D341Med (cell line): ENCODE measurements at places on chromosomes 4 and X.
A peak's percentile ranks its signal among the peaks of the same experiment; 100 is the strongest.

DNA sequence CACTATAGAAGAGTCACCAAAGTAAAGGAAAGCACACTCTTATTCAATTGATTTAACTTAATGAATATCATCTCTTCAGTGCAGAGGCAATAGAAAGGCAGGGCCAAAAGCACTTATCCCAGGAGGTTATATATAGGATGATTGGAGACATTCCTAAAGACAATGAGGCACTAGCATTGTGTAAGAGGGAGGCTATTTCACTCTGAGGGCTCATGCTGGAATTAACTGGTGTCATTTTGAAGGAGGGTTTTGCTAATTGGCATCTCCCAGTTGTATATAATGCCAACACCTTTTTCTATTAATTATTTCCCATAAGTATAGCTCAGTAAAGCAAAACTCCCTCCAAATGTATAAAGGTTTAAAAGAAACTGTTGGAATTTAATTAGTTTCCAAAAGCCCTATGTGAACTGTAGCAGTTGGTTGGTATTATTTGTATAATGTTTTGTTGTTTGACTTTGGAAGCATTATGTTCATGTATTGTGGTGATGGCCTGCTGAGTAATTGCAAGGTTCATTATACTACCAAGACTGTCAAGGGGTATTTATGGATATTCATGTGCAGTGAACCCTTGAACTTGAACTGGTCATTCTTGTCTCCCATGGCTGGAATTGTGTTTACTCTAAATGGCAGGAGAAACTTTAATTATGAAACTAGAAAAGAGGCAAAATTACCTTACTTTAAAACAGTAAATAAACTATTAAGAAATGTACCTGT lies 270.3 kb downstream of the BMPR1B start:
- DNase-seq, result no peak

DNA sequence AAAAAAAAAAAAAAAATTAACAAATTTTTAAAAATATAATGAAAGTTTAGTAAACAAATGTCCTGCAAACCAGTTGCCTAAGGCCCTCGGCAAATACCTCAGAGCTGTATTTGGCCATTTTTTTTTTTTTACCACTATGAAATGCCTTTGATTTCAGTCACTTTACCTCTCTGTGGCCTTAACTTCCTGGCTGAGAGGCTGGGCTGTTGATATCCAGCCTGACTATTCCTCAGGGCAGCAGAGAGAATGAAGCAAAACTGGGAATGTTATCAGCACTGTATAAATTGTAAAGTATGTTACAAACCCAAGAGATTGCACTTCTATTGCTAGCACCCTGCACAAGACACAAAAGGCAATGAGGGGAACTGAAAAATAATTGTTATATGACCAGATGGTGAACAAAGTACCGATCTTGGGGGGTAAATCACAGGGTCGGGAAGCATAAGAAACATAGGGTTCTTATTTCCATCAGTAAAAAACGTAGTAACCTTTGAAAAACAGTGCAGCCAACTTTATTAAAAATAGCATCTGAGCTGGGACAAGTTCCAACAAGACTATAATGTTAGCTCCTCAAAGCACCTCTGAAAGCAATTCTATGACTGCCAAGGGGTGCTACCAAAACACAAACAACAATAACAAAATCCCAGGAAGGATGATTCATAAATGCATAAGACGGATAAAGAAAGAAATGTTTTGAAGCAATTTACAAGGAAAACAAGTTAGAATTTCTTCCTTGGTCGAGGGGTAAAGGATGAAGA lies 18.1 kb downstream of the USP46 start:
- no peak for DNase-seq

DNA sequence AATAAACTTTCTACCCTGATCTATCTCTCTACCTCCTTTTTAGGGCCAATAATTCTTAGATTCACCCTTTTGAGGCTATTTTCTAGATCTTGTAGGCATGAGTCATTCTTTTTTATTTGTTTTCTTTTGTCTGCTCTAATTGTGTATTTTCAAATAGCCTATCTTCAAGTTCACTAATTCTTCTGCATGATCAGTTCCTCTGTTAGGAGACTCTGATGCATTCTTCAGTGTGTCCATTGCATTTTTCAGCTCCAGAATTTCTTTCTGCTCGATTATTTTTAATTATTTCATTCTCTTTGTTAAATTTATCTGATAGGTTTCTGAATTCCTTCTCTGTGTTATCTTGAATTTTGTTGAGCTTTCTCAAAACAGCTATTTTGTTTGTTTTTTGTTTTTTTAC lies 11.3 kb downstream of the CXorf58 start:
- no peak for DNase-seq

- DNase-seq, result no peak
These were observed 78.8 kb downstream of the SEL1L3 start for GRCh38 chr4:25783943-25784342.

- no peak for DNase-seq
These were observed 1.9 kb upstream of the CFP start for GRCh38 chrX:47631676-47632075.

DNA sequence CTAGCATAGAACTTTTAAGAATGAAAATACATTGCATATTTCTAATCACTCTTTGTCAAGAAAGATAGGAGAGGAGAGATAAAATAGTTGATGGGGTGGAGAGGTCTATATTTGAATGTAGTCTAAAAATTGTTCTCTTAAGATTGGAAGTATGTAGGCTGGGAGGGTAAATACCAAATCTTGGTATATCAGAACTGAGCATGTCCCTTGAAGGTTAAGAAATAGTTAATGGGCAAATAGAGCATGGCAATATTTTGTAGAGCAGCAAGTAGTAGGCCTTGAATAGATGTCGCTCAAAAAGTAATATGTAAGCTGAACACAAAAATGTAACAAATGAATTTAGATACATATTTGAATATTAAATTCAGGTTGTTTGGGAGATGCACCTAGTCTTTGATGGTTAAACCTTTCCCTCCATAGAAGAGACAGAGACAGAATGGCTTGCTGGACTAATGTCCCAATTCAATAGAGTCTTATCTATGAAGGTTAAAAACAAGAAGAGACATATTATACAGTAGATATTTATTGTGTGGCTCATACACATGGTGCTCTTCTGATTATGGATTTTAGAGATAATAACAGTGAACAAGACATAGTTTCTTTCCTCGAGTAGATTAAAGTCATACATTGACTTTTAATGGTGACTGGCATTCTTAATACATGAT lies 12.5 kb downstream of the ALB start:
- DNase-seq, result no peak

DNA sequence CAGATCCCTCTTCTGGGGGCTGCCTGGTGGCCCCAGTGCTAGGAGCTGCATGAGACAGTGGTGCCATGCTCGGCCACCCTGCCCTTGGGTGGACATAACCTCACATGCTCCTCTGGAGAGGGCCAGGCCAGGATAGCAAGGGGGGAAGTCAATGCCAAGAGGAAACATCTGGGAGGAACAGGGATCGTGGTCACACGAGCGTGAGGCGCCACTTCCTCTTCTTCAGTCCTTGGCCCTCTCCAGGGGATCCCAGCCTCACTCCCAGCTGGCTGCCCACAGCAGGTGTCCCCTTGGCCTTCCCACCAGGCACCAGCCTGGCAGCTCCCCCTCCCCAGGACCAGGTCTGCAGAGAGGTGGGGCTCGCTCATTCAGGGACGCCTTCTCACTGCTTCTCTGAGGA lies 28.6 kb downstream of the TBC1D14 start:
- no peak for DNase-seq

- no peak for DNase-seq
These were observed 20.4 kb downstream of the CASP6 start for GRCh38 chr4:109682875-109683274.

- DNase-seq, result no peak
These were observed 58.1 kb upstream of the MAP9 start for GRCh38 chr4:155434904-155435303.

GRCh38 chrX:38970074-38970473 lies 168.8 kb downstream of the MID1IP1 start:
- no peak for DNase-seq

DNA sequence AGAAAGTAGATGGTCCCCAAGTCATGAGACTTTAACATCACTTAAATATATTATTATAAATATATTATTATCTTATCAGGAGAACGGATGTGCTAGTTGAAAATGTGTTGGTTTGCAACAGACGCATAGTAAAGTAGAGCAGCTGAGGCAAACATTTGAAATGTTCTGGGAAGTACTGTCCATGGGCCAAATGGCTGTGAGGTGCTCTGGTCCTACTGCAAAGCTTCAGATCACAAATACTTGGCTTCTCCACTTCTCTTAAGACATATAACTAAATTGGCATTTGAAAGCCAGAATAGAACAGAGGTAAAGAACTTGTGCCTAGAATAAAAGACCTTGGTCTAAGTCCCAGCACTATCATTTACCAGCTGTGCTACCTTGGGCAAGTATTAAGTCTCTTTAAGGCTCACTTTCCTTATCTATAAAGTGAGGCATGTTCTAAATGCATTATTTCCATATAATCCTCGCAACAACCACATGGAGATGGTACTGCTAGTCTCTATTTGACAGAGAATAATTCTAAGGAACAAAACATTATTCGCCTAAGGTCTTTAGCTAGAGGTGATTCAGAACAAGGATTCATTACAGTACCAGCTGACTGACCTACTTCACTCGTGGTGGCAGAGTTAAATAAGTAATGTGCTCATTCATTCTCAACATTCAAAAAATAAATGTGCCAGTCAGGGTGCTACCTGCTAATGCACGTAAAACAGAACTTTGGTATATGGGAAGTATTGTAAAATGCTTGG lies 297.1 kb downstream of the PPP3CA start:
- DNase-seq, result no peak

DNA sequence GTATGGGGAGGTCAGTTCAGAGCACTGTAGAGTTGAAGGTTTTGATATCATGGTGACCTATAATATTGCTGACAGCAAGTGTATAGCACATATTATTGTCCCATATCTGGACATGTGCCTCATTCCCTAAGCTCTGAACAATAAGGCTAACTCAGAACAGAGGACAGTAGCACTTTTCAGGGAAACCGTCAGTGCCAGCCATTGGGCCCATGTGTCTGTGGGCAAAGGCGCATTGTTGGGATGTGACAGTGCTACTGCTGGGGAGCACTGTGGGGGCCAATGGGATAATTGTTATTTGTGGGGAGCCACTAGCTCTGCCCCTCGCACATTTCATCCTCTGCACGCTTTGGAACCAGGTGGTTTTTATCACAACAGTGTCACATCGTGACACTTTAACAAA lies 136.2 kb downstream of the ELOVL6 start:
- DNase-seq, result no peak

DNA sequence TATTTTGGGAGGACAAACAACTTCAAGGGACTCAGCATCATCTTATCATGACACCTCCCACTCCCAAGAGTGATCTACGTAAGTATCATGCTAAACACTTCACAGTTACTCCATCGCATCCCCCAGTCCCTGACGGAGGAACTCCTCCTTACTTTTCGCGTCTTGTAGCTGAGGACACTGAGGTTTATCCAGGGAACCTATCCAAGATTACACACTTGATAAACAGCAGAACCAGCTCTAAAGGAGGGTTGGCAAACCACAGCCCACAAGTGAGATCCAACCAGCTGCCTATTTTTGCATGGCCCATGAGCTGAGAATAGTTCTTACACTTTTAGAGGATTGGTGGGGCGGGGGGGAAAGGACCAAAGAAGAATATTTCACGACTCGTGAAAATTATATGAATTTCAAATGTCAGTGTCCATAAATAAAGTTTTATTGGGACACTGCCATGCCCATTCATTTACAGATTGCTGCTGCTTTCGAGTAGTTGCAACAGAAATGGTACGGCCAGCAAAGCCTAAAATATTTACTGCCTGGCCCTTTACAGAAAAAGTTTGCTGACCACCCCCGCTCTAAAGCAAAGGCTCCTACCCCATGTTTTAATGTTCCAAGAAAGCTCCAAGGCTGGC lies 47.8 kb downstream of the SEPSECS start:
- DNase-seq, result no peak

DNA sequence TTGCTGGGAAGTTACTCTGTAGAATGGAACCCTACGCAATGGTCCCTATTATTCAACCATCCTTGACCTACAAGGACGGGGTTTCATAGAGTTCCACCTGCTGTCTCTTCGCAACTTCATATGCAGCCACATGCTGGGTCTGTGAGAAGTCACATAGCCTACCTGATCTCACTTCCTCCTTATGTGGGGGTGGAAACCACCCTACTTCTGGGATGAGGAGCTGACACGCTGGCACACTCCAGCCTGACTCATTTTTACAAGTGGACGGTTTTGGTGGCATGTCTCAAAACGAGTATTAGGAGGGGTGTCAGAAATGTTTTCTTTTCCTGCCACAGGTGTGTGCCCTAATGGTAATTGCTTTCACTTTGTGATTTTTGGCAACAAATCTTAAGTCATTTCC lies 36.8 kb upstream of the ARSD start:
- DNase-seq, result no peak

GRCh38 chr4:111984169-111984819 lies 161.0 kb upstream of the FAM241A start:
- DNase-seq, result no peak

GRCh38 chr4:22003878-22004277 lies 55.3 kb upstream of the KCNIP4 start:
- no peak for DNase-seq

DNA sequence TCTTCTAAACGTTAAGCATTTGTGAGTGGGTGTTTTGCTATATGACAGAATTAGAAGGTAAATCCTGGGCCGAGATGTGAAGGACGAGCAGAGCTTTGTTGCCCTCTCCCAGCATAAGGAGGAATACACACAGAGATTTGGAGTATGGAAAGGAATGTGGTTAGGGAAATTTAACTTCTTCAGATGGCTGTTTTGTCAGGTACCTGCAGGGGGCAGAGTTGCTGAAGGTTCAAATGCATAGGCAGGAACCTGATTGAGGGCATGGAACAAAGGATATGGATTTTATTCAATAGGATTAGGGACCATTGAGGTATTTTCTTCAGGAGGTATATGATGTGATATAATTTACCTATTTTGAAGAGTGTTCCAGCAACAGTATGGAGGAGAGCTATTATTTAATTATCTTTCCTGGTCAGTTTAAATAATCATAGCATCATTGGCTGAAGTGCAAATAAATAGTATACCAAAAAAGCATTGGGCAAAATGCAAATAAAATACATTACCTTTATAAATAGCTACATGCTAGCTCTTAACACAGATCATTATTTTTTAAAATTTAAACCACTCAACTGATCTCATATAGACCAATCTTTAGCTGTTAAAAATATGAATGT lies 143.6 kb downstream of the SLIT2 start:
- peak; percentile 50 for DNase-seq

- DNase-seq, result no peak
These were observed 86.4 kb upstream of the FAM9C start for GRCh38 chrX:13130816-13131215.

- DNase-seq, result no peak
These were observed 104.6 kb upstream of the PRKG2 start for GRCh38 chr4:81319657-81320056.

DNA sequence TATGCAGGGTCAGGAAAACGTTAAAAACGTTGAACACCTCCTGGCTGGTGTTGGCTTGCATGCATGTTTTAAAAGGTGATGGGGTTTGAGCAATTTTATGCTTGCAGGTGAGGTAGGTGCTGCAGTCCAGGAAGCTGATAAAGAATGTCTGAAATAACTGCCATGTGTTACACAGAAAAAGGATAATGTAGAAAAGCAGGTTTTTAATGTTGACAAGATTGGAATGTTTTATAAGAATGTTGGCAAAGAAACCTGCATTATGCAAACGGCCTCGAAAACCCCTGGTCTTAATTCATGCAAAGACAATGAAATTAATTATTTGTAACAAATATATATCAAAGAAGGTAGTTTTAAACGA lies 723.7 kb upstream of the AGA start:
- no peak for DNase-seq
